ENCODE measurements at places on chromosomes 1 and 21.

DNA sequence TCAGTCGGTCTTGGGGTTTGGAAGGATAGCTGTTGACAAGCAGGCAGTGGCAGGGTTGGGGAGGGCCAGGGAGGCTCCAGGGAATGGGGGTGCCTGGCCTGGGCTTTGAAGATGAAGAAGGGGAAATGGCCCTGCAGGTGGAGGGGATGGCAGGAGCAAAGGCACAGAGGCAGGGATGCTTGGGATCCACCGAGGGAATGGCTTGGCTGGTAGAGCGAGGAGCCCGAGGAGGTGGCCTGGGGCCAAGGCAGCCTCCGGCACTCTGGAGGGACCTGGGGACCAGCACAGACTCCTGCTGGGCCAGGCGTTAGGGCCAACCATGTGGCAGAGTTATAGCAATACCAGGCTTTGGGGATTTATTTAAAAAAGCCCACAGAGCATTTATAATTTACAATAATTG is 62.9 kb upstream of the EDN2 start:
- no peak for DNase-seq

DNA sequence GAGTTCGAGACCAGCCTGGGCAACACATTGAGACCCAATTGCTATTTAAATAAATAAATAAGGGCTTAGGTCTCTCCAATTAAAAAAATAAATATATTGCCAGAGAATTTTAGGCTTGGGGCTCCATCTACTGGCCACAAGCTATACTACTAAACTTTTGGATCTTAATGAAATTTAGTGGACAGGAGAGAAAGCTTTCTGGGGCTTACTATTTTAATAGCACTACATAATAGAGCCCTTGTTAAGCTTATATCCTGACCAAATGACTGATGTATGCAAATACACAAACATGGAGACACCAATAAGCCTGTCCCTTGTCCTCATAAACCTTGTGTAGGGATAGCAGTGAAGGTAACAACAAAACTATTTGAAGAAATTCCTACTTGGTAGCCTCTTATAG is 18.4 kb downstream of the CCT3 start:
- no peak for DNase-seq

DNA sequence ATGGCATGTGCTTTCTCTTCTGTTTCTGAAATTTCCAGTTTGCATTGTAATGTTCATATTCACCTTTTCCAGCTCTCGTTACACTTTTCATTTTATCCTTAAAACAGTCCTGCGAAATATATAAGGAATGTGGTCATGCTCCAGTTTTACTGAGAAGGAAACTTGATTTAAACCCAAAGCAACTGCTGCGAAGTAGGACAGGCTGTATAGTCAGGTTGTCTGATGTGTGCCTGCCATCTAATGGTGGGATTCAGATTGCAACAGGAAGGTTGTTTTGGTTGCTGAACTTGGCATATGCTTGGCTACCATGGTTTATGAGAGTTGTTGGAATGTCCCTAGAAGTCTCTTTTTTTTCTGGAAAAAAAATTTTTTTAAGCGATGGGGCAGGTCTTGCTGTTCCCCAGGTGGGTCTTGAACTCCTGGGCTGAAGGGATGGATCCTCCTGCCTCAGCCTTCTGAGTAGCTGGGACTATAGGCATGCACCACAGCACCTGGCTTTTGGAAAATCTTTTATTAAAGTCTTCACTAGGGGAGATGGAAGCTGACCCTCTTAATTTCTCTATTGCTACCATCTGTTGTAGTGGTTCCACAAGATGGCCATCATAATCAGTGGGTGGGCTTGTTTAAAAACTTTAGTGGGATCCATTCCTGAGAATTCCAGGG is 86.9 kb downstream of the UCK2 start:
- no peak for DNase-seq

DNA sequence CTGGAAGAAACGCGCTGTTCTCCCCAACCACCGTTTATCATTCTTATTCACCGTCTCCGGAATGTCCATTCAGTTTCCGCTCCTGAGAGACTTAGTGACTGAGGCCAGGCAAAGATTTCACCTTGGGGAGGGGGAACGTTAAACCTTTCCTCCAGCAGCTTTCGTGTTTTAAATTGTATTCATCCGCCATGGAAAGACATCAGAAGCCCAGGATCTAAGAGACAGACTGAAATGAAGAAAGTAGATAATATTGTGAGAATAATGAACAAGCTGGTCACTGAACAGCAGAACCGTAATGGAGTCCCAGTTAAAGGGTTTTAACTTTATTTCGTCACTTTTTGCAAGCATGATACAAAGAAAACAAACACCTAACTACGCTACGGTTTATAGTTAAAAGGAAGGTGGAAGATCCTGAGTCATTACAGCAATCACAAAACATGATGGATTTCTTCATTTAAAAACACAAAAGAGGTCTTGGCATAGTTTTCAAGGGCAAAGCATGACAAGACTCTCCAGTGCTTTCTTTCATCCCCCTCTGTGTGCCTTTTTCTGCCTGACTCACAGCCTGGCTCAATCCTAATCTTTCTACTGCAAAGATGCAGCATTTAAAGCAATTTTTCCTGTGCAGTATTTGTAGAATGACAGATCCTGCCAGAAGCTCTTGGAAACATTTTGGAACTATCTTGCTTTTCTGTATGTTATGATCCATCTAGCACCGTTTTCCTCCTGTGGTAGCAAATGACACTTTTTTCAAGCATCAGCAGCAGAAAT is 722 bp upstream of the SLC19A2 start:
- no peak for DNase-seq

DNA sequence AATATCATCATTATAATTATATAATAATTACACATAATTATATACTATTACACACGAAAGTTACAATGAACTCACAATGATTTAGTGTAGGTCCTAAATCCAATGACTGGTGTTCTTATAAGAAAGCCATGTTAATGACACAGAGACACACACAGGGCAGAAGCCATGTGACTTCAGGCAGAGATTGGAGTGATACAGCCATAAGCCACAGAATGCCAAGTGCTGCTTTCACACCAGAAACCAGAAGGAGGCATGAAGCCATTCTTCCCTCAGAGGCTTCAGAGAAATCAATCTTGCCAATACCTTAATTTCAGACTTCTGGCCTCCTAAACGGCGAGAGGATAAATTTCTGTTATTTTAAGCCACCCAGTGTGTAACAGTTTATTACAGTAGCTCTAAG is 147.4 kb upstream of the KRTAP19-8 start:
- DNase-seq = no peak

DNA sequence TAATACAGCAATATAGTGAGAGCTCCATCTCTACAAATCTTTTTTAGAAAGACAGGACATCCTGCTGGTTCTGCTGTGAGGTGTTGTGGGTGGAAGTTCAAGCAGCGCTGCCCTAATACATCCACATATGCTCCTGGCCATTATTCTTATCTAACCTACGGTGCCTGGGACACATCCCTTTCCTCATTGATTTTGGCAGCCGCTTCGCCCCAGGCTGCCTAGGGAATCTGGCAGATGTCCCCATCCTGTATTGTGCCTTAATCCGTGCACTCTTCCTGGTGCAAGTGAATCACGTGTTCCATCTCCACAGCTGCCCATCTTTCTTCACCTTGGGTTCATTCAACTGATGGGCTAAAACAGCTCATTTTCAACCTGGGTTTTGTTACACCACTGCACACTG is 3.1 kb upstream of the UBE2G2 start:
- no peak for DNase-seq

DNA sequence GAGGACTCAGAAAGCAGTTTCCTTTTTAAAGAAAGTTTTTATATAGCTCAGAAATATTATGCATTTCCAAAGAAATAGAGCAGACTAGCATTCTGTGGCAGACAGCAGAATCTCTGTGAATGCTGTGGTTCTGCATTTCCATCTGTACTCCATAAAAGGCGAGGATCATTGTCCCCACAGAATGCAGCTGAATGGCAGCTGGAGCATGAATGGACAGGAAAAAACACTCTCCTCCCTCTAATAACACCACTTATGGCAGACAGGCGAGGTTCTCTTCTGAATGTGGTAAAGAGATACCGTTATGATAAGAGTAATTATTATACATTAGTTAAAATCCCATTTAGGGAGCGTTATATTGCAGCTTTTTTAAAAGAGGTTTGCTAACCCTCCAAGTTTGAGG is 81.4 kb upstream of the WLS start:
- DNase-seq = no peak

GRCh38 chr1:2449636-2450454 is 26.2 kb upstream of the PLCH2 start:
- no peak for DNase-seq

- DNase-seq = no peak
Measured at GRCh38 chr1:171663854-171664575, 11.5 kb upstream of the MYOC start.

- peak; percentile 74 for DNase-seq
Measured at GRCh38 chr21:27423038-27423437, 456.1 kb upstream of the ADAMTS5 start.

DNA sequence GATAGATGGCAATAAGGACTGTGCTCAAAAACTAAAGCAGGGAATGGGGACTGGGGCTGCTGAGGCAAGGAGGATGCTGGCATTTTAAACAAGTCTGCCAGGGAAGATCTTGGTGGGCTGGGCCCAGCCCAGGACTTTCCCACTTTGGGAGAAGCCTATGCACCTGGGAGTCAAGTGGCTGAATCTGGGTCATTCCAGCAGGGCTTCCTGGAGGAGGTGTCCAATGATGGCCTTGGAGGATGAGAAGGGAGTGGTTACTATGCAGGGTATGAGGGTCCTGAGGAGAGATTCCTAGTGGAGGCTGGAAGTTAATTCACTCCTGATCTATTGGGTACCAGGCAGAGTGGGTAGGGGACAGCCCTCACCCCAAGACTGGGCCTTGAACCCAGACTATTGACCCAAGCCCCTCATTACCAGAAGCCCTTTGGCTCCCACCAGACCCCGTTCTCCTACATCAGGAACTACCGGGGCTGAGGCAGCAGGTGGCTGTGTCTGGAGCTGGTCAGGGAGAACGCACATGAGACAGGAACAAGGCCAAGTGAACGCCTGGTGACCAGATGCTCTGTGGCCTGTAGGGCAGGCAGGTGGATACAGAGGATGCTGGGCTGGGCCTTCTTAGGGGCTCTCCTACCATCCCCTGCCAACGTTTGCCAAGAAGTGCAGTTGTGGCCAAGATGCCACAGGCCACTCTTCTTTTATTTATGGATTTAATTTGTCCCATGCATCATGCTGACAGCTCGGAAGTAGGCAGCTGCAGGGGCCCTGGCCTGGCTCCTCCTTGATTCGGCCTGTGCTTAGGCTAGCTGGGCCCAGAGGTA is 18.3 kb upstream of the LRP8 start:
- no peak for DNase-seq

- no peak for DNase-seq
Measured at GRCh38 chr1:171904778-171905450, 63.6 kb downstream of the DNM3 start.

DNA sequence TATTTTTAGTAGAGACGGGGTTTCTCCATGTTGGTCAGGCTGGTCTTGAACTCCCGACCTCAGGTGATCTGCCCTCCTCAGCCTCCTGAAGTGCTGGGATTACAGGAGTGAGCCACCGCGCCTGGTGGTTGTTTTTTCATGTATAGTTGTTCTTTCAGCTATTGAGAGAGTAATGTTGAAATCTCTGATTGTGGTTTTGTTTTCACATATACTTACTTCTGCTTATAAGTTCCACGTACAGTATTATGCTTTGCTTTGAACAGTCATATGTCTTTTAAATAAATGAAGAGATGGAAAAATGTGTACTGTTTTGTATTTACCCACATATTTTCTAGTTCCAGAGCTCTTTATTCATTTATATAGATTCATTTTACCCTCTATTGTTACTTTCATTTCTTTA is 44.5 kb downstream of the MARK1 start:
- DNase-seq = no peak

DNA sequence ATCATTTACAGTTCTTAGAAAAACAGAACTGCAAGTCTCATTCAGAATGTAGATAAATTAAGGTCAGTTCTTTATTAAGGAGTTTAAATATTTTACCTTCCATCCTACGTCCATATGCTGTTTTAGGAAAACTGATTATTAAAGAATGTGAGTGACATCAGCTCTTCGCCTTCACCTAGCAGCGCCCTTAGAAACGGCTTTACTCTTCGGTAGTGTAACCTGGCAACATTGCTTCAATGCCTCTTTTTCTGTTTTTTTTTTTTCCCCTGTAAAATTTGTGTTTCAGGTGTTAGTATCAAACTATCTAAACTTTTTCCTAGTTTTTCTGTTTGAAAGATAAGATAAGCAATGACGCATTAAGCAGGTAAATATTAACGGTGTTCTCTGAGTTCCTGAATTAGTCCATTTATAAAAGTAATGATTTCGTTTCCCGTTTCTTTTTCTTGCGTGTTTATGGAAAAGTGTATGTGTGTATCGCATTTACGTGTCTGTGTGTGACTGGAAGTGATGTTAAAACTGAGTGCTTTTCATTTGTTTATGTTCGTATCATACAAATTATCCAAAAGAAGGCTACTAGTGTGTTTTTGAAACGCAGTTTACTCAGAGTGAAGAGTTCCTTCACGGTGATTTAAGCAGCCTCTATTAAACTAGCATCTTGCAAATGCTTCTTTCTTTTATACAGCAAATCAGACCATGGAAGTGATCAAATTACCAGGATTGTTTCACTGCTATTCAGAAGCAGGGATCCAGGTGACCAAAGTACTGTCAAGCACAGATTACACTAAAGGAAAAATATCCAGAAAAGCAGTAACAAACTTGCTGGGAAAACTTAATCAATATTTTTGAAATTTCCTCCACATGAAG is 139.0 kb downstream of the SDCCAG8 start:
- no peak for DNase-seq

- DNase-seq = no peak
Measured at GRCh38 chr21:29195981-29196669, 65.7 kb downstream of the MAP3K7CL start.

DNA sequence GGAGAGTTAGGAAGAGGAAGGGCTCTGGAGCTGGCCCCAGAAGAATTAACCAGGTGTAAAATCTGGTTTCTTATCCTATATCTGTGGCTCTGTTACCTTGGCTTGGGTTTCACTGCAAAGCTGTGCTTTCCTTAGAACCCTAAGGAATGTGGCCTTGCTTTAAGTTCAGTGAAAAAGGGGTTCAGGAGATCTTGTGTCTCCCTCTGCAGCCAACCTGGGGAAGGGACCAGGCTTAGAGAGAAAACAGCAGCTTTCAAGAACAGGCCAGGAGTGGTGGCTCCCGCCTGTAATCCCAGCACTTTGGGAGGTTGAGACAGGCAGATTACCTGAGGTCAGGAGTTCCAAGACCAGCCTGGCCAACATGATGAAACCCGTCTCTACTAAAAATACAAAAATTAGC is 16.1 kb upstream of the MYCL start:
- DNase-seq = no peak

GRCh38 chr1:232766904-232767303 is 38.3 kb upstream of the MAP10 start:
- no peak for DNase-seq

GRCh38 chr1:33159577-33159976 is 22.3 kb downstream of the TRIM62 start:
- peak; percentile 40 for DNase-seq

GRCh38 chr1:211538287-211538686 is 40.7 kb downstream of the SLC30A1 start:
- DNase-seq = no peak

GRCh38 chr1:52249831-52250230 is 107.9 kb downstream of the ZFYVE9 start:
- no peak for DNase-seq

GRCh38 chr1:181656491-181656890 is 173.2 kb downstream of the CACNA1E start:
- DNase-seq = no peak

All from heart left ventricle (tissue), 16 donors.